ENCODE measurements at places on chromosomes 7 and 10.

DNA sequence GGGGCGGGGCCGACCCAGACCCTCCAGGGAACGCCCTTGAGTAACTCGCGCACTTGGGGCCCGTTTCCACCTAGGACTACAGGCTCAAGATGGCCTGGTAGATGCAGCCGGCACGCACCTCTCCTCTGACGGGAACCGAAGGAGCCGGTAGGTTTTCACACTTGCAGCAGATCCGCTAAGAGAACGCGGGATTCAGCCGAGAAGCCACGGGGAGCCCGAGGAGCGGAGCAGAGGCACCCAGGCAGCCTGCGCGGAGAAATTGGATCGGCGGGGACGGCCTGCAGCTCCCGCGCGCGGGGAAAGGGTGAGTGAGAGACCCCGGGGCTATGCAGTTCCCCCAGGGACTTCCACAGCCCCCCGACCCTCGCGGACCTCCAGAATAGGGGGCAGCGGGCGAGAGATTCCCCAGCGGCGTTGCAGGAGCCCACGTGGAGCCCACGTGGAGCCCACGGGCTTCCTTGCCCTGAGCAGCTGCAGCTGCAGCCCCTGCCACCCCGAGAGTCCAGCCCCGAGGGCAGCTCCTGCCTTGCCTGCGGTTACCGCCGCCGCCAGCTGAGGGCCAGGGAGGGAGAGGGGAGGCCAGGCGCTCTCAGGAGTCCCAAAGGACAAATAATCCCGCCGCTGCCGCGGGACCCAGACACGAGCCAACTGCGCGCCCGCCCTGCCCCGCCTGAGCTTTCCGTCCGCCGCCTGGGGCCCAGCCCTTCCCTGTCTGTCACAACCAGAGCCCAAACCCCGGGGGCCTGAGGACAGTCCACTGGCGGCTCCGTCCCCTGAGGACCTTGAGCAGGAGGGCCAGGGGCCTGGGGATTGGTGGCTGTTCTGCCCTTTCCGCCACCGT, 13.1 kb downstream of the IFT22 start:
- DNase-seq = no peak

DNA sequence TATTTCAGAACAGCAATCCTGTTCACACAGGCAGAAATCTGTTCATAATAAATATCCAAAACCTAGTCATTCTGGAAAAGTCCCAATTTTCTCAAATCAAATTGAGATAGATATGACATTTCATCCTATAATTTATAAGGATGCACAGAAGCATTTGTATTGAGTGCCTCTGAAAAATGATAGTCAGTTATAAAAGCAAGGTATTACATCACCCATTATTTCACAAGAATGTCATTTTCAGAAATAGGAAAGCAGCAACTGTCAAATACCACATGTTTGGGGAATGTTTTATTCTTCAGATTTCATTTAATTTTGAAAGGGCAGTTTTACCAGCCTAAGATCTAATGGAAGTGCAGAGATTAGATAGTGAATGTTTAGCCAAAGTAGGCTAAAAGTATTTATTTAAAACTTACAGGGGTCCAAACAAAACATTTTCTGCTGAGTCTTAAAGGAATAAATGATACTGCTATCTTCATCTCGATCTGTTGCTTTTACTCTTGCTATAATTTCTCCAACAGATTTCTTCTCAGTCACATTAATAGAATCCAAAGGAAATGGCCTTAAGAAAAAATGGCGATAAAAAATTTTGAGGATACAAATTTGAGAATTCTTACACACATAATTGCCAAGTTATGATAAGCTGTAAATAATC, 185.8 kb downstream of the HGF start:
- no peak for DNase-seq

- DNase-seq = peak; percentile 98
Observed at GRCh38 chr7:41029072-41029499, 673.8 kb downstream of the INHBA start.

DNA sequence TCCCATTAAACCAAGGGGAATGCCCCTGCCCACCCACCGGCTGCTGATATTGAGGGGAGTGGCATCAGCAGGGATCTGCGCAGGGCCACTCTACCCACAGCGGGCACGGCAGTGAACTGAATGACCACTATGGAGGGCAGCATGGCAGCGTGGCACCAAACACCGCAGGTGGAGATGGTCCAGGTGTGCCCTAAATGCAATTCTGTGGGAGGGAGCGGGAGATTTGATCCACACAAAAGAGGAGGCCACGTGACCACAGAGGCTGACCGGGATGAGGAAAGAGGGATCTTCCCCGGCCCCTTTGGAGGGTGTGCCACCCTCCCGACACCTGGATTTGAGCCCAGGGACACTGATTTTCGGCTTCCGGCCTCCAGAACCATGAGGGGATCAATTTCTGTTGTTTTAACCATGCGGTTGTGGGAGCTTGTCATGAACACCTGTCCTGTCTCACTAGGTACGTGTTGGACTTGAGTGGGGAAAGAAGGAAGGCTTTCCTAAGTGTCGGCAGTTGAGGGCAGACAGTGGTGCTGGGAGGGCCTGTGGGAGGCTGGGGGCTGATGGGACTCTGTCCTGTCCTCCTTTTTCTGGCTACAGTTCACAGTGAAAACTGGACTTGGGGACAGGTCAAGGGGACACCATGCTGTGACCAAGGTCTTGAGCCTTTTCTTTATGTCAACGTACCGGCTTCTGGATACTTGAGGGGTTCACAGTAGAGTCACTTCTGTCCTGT, 66.1 kb downstream of the CFAP46 start:
- DNase-seq = no peak

- no peak for DNase-seq
Observed at GRCh38 chr7:108278776-108279175, 148.6 kb upstream of the LAMB4 start.

- DNase-seq = no peak
Observed at GRCh38 chr7:148697256-148698006, 1.3 kb upstream of the CUL1 start.

GRCh38 chr7:7553386-7553785, 13.3 kb upstream of the MIOS start:
- no peak for DNase-seq

Measured in non-pigmented ciliary epithelial cell (primary cell).